ENCODE measurements at places on chromosomes 12 and 14.

- no peak for DNase-seq
Measured at GRCh38 chr12:79085106-79085682, 220.6 kb downstream of the SYT1 start.

- no peak for DNase-seq
Measured at GRCh38 chr12:121996050-121996944, 25.4 kb upstream of the BCL7A start.

GRCh38 chr12:7994731-7995205, 37.7 kb upstream of the FOXJ2 start:
- DNase-seq: no peak

GRCh38 chr12:21379218-21379617, 6.5 kb downstream of the IAPP start:
- DNase-seq: no peak

DNA sequence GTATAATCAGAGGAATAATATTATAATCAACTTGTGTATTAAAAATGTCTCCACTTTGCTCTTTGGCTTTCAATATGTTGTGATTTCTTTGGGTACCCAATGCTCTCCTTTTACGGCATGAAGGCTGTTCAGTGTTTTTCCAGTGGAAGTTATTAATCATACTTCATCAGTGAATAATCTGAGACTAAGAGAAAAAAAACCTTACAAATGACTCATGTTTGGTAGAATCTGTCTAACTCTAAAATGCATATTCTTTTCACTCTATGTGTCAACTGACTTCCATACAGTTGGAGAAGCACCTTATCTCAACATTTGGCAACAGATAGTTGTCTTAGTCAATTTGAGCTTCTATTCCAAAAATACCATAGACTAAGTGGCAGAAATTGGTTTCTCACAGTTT, 82.2 kb downstream of the PTPRO start:
- no peak for DNase-seq

DNA sequence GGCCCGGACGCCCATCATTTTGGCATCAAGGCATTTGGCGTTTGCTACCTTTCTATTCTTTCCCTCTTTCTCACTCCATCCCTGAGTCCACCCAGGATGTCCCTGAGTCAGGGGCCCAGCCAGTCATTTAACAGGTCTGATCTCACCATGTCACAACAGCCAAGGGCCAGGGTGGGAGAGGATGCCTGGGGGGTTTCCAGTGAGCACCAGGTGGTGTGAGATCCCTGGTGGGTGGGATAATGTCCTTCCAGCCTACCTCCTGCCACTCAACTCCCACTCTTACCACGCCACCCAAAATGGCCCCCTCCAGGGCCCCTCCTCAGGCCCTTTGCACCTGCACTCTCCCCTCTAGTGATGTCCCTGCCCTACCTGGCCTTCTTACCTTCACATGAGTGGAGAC, 310.8 kb downstream of the BCL11B start:
- no peak for DNase-seq

DNA sequence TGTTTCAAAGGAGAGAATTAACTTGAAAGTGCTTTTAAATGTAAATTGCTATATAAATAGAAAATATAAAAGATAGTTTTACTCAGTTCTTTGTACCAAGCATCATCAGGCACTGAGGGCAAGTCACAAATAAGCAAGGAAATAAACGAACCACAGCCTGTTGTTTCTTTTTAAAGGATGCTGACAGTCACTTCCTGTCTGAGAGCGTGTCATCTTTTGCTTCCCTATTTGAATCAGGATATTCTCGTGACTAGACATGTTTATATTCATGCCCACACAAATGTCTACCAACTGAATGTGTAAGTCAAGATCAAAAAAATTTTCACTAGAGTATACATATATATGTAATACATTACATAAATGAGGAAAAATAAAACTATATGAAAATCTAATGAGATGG, 31.4 kb upstream of the SLC2A13 start:
- no peak for DNase-seq

- no peak for DNase-seq
Measured at GRCh38 chr12:68063900-68064590, 74.8 kb downstream of the IFNG-AS1 start.

DNA sequence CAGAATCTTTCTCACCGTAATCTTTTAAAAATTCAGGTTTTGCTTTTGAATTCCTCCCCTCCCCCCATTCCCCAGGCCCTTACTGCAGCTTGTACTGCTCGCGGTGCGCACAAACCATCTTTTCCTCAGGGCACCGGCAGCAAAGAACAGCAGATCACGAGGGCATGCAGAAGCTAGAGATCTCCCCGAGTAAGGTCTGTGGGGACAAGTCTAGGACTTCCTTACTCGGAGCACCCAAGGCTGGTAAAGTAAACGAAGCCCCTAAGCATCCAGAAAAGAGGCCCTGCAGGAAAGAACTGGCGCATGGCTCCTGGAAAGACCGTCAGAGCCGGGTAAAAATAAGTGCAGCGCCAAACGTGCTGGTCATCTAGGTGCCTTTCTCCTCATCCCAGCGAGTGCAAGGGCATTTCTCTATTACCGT, 727 bp downstream of the LDHB start:
- DNase-seq: no peak

- no peak for DNase-seq
Measured at GRCh38 chr12:27261866-27262265, 17.8 kb downstream of the STK38L start.

- DNase-seq: no peak
Measured at GRCh38 chr12:57889500-57889989, 43.0 kb upstream of the CTDSP2 start.

DNA sequence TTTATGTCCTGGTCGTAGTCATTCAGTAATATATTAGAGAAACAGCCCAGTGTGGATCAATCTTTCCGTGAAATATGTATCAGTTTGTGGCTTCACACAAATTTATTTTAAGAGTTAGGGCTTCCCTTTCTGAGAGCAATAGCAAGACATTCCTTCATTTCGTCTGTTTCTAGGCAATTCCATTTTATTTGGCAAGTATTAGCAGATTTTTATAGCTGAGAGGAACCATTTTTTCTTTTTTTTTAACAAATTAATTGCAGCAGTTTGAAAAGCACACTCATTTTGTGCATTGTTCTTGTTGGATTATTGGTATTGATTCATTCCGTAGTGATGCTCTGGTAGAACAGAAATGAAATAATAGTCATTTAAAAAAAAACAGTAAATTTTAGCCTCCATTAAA, 132.9 kb downstream of the SRGAP1 start:
- no peak for DNase-seq

GRCh38 chr14:93051600-93052546, 63.9 kb downstream of the ITPK1 start:
- no peak for DNase-seq

DNA sequence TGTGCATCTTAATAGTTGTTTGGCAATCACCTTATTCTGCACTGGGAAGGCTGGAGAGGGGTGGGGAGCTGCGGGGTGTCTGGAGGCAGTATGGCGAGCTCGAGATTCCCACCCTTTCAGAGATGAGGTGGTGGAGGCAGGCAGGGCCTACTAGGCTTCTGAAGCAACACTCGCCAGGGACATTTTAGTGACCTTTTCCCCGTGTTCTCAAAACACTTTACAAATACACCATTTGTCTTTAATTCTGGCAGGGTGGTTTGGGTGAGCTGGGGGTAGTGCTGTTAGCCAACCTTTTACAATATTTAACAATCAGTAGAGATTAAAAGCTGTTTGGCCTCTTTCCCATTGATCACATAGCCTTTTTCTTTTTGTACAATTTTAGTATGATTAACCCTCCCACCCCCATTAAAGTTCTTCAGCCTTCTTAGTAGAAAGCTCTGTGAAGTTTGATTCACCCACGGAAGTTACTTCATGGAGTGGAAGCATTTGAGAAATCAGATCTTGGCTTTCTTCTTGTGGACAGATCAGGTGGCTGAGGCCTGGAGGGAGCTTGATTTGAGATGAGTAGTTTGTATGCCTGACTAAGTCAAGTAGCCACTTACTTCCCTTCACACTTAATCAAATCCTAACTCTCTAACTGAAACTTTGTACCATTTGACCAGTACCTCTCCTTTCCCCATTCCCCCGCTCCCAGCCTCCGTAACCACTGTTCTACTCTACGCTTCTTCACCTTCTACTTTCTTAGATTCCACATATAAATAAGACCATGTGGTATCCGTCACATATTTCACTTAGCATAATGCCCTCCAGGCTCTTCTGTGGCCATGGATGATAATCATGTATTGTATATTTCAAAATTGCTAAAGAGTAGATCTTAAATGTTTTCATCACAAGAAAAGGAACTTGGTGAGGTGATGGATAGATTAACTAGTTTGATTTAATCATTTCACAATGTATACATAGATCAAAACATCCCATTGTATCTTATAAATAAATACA, 41.0 kb downstream of the TRAF3 start:
- DNase-seq: no peak

GRCh38 chr14:97120611-97121031, 323.4 kb downstream of the VRK1 start:
- DNase-seq: peak; percentile 32

- no peak for DNase-seq
Measured at GRCh38 chr12:116542345-116542956, 16.7 kb upstream of the MAP1LC3B2 start.

DNA sequence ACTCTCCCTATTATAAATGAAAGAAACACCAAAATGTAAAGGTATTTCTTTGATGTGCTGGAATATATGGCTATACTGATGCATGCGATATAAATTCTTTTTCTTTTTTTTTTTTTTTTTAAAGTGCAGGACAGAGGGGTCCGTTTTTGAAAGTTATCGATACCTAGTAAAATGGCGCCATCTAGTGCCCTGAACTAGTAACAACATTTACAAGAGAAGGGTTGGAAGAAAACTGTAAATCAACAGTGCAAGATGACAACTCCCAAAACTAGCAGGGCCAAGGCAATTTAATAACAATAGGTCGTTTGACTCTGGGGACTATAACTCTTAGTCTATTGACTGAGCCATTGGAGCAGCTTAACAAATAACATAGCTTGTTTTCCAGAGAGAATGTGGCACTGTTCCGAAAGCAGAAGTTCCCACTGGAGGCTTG, 137.7 kb downstream of the SPTSSA start:
- no peak for DNase-seq

DNA sequence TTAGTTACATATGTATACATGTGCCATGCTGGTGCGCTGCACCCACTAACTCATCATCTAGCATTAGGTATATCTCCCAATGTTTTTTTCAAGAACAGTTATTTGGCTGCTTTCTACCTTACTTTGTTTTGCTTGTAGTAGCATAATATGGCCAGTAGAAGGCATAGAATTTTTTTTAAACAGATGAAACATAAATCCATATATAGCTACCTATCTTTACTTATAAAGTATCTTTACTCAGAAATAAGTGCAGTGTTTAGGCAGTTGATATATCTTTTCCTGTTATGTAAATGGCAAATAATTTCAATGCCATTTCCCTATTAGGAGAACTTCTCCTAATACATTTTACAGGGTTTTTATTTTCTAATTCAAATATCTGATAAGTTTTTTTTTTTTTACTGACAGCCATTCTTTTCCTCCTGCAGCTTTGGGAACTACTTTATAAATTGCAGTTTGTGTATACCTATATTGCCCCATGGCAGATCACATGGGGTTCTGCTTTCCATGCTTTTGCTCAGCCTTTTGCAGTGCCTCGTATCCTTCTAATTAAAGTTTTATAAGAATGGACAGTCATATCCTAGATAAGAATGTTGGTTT, 143.1 kb downstream of the PCNX1 start:
- no peak for DNase-seq

DNA sequence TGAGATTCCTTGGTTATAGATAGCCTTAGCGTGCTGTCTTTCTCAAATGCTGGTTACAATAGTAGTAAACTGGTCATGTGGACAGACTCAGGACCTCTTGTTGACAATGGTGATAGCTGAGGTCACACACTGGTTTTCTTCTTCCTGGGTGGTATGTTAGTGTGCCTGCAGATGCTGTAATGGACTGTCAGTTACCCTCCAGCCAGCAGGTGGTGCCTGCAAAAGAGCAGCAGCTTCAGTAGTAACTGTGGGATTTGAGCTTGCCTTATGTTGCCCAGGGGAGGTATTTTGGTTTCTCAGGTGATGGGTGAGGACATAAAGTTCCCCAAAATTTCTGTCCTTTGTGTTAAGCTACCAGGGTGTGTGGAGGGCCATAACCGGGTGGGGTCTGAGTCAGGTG, 33.7 kb upstream of the SCAF11 start:
- DNase-seq: no peak

DNA sequence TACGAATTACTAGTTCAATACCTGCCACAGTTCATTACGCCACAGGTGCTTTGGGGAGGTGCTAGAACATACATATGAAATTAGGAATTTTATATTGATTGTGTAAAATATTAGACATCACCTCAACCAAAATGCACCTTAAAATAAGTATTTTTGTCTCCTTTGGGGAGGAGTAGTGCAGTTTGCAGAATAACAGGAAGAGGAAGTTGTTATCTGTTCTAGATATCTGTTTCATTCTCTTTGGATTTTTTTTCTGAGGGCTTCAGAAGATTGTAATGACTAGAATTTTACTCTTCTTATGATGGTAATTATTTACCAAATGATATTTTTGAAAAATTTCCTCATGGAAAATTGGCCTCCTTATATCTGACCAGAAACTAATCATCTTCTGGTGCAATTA, 9.9 kb upstream of the GYS2 start:
- no peak for DNase-seq

GRCh38 chr14:74826574-74826973, 49.4 kb downstream of the PROX2 start:
- DNase-seq: no peak

DNA sequence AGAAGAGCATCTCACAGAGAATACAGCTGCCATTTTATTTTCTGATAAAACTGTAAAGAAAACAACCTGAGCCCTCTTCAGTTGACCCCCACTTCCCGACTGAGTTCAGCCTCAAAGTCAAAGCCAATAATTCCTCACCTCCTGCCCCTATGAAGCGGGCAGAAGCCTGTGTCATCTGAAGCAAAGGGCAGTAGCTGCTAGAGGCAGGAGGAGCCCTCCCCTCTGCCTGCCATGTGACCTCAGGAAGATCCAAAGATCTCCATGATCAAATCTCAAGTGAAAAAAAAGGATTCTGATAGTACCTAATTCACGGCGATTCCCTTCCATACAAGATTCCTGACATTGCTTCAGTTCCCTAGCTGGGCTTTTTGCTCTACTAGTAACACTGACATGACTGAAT, 223.1 kb upstream of the CAND1 start:
- no peak for DNase-seq

GRCh38 chr14:72291908-72292688, 359.9 kb downstream of the RGS6 start:
- no peak for DNase-seq

GRCh38 chr12:27777141-27777540, 2.9 kb upstream of the KLHL42 start:
- no peak for DNase-seq

DNA sequence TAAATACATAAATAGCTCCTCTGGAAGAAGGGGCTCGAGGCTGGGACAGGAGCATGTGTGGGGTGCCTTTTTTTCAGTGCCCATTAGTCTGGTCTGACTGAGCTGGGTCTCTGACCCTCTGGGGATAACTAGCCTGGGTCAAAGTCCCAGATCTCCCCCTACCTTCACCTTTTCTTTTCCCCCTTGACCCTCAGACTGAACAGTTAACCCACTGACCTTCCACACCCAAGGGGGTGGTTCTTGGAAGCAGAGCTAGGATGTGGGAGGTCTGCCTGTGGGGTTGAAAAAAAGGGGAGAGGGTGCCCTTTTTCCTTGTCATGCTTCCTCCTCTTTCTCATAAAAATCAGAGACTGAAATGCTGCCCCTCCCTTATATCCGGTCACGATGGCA, 925 bp upstream of the GLI1 start:
- no peak for DNase-seq

Data from activated CD4-positive, alpha-beta T cell treated with anti-CD3 and anti-CD28 coated beads for 1 hour (primary cell).